Activated CD8-positive, alpha-beta memory T cell treated with anti-CD3 and anti-CD28 coated beads for 4 hours (primary cell): ENCODE measurements at places on chromosomes 5 and 9.

DNA sequence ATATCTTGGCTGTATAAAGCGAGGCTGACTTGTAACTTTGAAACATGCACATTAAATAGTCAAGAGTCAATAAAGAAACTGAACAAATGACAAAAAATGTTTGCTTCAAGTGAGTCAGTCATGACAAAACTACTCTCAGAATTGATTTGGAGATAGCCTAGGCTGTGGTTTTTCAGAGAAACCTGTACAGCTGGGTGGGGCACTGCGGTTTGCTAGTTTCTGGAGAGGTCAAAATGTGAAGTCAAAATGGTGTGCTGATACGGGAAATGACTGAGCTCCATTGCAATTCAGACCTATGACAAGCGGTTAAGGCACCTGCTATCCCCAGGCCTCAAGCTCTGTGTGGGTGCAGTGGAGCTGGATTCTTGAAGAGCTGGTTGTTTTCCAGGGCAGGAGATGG lies 10.3 kb upstream of the CD180 start:
- peak; percentile 78 for DNase-seq

DNA sequence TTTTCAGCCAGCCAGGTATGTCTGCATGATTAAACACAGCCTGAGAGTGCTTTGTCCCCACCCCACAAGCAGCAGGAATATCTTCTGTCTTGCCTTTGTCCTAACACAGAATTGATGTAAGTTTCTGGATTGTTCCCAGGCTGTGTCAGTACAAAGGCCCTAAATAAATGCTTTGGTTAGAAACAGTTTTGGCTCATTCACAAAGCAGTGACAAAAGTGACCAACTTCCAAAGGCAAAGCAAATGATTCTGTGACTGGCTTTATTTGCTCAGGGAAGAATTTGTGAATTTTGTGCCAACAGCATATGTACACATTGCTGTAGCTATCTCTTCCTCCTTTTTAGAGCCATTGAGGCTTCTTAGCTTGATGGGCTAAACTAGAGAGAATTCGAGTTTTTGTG lies 133.7 kb downstream of the PLPPR1 start:
- no peak for DNase-seq

DNA sequence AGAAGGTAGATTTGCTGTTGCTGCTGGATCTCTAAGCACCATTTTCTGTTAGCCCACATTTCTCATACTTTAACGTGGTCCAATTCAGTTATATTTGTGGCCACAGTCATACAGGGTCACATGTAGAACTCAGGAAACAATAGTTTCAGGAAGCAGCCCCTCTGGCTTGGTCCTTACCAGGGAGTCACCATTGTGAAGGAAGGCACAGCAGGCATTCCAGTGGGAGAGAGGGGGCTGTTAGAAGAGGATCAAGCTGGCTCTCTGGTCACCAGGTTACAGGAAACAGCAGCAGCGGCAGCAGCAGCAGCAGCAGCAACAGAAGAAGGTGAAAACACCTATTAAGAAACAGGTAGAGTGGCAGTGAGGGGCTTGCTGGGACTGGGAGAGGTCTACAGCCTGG lies 14.5 kb downstream of the C9orf43 start:
- no peak for DNase-seq

DNA sequence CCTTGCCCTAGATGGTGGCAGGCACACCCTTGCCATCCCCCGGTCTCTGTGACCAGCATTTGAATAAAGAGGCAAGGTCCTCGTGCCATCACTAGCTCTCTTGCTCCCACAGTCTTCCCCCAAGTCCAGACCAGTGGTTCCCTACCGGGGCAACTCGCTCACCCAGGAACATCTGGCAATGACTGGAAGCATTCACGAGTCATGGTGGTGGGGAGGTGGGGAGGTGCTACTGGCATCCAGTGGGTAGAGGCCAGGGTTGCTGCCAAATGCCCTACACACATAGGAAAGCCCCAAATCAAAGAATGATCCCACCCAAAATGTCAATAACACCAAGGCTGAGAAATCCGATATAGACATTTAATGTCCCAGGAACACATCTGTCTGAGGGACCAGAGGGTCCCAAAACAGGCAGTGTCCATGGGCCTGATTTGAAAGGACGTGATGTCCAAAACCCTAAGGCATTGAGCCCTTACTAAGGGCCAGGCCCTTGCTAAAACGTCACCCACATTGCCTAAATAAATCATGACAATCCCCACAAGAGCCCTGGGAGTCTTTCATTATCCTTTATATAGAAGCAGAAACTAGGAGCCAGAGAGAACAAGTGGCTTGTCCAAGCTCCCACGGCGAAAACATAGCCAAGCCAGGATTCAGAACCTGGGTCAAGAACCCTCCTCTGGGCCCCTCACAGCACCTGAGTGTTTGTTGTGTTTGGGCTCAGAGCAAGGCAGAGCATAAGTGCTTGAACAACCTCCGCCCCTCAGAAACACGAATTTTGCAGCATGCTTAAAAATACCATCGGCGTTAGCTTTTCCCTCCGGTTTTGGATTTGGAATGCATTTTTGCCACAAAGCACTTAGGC lies 119.3 kb upstream of the WWC1 start:
- no peak for DNase-seq

DNA sequence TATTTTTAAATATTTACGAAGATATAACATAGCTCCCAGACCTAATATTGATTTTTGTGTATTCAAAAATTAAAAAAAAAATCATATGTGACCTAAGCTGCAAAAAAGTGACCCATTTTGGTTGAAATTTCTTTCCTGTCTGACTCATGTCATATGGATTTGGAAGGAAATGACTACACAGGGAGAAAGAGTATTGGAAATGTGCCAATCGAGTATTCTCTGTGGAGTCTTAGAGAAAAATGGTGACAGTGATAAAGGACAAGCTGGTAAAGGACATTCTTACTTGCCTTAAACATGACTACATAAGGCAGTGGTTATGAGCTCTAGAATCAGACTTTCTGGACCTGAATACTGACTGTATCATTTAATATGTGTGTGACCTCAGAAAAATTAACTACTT lies 262.9 kb upstream of the PTPRD start:
- no peak for DNase-seq

- no peak for DNase-seq
Observed at GRCh38 chr5:62977661-62978060, 399.0 kb downstream of the LRRC70 start.

- DNase-seq: no peak
Observed at GRCh38 chr5:173883347-173883924, 4.7 kb upstream of the CPEB4 start.

- DNase-seq: no peak
Observed at GRCh38 chr9:114212826-114213225, 57.5 kb downstream of the COL27A1 start.

DNA sequence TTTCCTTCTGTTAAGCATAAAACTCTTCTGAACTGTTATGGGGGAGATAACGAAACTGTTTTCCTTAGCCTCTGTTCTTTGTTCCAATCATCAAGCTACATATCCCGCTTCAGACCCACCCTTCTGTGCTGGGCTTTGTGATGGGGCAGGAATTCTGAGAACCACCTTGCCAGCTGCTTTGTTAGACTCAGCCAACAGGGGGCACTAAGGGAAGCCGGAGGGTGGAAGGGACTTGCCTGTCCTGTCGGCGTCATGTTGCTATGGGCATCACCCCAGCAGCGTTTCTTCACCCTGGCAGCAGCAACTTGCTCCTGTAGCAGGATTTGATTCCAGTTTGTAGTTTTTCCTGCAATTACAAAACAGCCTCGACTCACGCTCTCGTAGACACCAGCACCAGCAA lies 169.1 kb downstream of the CAAP1 start:
- no peak for DNase-seq

DNA sequence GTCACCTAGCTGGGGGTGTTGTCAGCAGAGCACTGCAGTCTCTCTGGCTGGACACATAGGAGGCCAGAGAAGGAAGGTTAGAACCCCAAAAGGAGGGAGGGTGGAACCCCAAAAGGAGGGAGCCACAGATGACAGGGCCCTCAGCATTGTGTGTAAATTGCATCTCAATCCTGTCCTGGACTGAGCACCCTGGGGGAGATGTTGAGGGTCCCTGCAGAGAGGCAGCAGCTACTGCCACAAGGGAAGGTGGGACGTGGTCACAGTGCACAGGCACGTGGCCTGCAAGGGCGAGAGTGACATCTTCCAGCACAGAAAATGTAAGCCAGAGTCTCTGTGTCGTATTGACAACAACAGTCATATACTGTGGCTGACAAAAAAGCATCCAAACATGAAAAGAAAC lies 36.5 kb upstream of the CEP72 start:
- no peak for DNase-seq

- DNase-seq: no peak
Observed at GRCh38 chr5:95799191-95799835, 23.2 kb downstream of the GLRX start.

- no peak for DNase-seq
Observed at GRCh38 chr5:19902316-19902934, 85.6 kb downstream of the CDH18 start.
